GM03348 (cell line): ENCODE measurements at places on chromosomes 12 and 14.

GRCh38 chr14:75578786-75579337, 442 bp downstream of the FLVCR2 start:
- DNase-seq = no peak

DNA sequence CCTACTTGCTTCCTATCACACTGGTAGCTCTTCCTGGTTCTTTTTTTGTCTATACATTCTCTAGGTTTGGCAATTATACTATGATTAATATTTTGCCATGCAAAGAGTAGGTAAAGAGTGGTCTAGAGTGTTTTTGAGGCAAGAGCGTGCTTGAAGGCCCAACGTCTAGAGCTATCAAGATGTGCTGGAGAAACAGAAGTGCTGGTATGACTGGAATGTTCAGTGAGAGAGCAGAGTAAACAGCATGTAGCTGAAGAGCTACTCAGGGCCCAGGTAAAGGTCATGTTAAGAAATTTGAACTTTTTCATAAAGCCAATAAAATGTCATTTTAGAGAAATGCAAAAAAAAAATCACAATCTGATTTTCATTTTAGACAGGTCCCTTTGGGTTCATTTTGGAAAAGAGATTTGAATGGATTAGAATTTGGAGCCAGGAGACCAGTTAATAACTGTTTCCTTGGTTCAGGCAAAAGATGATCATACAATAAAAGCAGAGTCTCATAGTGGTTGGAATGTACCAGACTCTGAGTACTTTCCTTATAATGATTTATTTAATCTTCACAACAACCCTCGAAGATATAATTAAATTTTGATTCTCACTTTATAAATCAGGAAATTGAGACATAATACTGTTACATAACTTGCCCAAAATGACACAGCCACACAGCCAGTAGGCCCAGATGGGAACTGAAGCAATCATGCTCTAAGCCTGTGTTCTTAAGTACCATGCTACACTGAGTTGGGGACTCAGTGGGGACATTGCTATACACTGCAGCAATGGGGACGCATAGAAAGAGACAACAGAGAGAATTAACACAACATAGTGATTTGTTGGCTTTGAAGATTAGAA, 350.1 kb downstream of the NELL2 start:
- no peak for DNase-seq

DNA sequence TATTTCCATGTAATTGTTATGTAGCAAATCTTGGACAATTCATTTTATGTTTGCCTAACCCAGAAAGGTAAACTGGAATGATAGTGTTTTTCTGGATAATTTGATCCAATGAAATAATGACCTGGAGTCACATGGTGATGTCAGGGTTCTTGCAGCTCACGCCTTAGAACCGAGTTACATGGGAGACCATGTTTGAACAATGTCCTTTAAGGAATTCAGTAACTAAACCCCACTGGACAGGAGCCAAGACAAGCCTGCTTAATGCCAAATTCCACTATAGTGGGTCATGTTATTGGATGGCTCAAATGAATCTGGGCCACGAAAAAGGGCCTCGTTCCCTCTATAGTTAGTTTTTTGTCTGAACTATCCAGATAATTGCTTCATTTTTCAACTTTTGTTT, 255.8 kb upstream of the HMGA2 start:
- DNase-seq = no peak

DNA sequence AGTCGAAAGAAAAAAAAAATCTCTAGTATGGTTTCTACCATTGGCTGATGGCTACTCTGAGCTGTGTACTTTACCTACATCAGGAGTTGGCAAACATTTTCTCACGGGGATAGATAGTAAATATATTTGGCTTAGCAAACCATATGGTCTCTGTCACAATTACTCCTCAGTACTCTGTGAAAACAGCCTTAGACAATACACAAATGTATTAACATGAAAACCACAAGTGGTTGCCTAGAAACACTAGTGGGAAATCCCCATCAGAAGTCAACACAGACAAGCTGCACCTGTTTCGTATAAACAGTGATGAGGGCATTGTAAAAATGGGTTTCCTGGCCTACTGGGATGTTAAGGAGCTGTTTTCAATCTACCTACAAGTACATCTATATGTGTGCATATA, 84.6 kb upstream of the NAV3 start:
- no peak for DNase-seq

DNA sequence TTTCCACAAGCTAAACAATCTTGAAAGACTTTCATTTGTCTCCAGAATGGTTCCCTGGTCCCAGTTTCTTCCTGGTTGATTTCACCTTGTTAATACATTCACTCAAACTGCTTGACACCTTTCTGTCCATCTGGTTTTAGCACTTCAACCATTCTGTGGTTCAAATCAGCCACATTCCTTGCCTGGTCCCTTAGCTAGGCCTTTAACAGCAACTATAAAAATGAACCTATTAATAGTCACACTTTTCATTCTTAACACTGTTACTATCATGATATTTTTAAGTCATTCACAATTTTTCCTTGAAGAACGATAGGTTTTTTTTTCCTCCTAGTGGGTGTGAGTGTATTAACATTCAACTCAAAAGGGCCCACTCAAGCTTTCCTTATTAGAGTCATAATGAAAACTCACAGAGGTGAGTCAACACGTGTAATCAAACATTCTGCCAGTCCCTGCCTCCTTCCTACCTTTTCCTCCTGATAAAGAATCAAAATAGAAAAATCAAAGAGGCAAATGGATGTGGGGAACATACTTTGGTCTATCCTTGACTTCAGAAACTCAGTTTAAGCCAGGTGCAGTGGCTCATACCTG, 34.4 kb upstream of the CCNT1 start:
- no peak for DNase-seq

DNA sequence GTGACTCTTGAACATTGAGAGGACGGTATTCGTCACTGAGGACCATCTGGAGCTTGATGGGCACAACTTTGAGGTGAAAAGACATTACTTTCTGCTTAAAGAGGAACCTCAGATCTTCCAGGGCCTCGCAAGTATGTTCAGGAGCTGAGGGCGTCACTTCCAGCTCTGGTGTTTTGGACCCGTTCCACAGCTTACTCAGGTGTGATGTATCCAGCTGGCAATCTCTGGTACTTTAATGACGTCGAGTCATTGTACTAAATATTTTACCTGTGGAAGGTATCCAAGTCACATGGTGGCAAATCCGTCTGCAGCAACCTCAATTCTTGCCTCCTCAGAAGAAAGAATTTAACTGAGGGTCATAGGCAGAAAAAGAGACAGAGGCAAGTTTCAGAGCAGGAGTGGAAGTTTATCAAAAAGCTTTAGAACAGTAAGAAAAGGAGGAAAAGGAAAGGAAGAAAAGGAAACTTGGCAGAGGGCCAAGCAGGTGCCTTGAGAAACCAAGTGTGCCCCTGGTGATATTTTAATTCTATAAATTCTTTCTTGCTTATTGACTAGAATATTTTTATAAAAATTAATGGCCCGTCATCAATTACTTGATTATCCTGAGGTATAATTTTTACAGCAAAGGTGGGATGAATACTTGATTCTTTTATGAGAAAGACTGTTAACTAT, 250.6 kb downstream of the AEBP2 start:
- DNase-seq = no peak

- no peak for DNase-seq
Measured at GRCh38 chr14:89862856-89863255, 91.7 kb downstream of the EFCAB11 start.

GRCh38 chr14:102218688-102219087, 79.0 kb downstream of the WDR20 start:
- DNase-seq = no peak

DNA sequence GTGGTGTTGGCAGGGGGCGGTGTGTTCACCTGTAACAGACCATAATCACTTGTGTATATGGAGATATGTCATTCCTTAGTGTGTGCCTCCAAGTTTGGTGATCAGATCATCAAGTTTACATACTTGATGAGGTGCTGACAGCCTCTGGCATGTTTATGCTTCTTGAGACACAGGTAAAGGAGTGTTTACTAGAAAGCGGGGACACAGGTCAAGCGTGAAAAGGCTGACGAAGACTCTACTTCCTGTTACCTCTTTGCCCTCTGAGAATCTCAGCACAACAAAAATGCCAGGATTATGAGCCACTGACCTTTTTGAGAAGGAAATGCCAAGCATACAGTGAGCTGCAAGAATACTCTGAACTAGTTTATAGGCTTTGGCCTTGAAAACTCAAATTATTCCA, 29.6 kb downstream of the PRDM4 start:
- no peak for DNase-seq

- DNase-seq = no peak
Measured at GRCh38 chr14:81178063-81178462, 42.7 kb downstream of the GTF2A1 start.

DNA sequence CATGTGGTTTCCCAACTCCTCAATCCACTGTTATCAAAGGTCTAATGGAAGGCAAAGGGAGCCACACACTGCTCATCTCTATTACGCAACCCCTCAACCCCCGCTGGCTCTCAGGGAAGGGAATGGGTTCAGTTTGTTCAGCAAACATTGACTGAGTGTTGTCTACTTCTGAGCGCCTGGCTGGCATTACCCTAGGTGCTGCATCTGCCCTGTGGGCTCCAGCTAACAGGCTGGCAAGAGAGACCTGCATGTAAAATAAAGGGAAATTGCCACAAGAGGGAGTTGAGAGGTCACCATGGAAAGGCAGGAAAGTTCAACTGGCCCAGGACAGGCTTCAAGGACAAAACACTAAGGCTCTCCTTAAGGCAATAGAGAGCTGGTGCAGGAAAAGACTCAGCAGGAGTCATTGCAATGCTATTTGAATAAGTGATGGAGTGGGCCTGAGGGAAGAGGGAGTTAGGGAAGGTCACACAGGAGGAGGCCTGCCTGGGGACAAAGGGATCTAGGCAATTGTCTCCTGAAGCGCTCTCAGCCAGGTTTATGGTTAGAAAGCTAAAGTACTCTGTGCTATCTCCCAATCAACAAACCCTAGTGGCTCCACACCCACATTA, 5.5 kb upstream of the ZNF740 start:
- DNase-seq = peak; percentile 37

- no peak for DNase-seq
Measured at GRCh38 chr12:85835426-85836196, 598 bp downstream of the RASSF9 start.

- DNase-seq = peak; percentile 70
Measured at GRCh38 chr14:52080808-52081755, 12.2 kb upstream of the NID2 start.

- no peak for DNase-seq
Measured at GRCh38 chr12:18849761-18850160, 111.8 kb downstream of the CAPZA3 start.

DNA sequence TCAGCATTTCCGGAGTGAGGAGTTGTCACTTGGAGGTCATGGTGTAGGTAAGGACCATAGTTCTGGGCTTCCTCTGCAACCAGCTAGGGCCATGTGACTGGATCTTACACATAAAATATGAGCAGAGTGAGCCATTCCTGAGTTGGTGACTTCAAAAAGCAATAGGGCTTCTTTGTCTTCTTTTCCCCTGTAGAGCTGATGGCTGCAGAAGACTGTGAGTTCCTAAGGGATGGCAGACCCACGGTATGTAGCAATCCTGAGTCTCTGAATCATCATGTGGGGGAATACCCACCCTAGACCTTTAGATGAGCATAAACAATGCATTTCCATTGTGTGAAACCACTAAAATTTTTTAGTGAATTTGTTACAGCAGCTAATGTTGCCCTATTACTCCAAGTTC, 151.1 kb upstream of the TBX3 start:
- DNase-seq = peak; percentile 62

- DNase-seq = peak; percentile 75
Measured at GRCh38 chr12:94289461-94290312, 141.3 kb downstream of the PLXNC1 start.

DNA sequence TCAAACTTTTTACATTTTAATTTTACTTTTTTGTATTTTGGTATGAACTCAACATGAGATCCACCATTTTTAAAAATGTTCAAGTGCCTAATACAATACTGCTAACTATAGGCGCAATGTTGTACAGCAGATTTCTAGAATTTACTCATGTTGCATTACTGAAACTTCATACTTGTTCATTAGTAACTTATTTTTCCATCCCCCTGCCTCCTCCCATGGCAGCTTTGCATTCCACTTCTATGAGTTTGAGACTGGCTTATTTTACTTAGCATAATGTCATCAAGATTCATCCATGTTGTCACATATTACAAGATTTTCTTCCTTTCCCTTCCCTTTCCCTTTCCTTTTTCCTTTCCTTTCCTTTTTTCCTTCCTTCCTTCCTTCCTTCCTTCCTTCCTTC, 825.9 kb downstream of the SLC16A7 start:
- DNase-seq = no peak

DNA sequence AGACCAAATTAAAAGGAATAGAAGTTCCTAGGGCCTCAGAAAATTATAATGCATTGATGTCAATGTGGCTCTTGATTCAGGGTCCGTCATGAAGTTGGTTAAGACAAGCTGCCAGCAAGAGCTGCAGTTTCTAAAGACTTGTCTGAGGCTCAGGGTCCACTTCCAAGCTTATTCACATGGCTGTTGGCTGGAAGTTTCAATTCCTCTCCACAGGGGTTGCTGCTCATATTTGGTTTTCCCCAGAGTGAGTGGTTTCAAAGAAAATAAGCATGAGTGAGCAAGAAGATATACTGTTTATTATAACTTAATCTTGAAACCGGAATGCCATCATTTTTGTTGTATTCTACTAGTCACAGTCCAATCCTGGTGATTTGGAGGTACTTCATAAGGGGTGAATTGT, 1247.4 kb downstream of the LRFN5 start:
- DNase-seq = no peak

GRCh38 chr14:100142073-100143040, 17.1 kb downstream of the DEGS2 start:
- DNase-seq = no peak

GRCh38 chr14:61535032-61535431, 160.3 kb upstream of the HIF1A start:
- peak; percentile 56 for DNase-seq

- no peak for DNase-seq
Measured at GRCh38 chr12:132445884-132446632, 43.9 kb upstream of the FBRSL1 start.

DNA sequence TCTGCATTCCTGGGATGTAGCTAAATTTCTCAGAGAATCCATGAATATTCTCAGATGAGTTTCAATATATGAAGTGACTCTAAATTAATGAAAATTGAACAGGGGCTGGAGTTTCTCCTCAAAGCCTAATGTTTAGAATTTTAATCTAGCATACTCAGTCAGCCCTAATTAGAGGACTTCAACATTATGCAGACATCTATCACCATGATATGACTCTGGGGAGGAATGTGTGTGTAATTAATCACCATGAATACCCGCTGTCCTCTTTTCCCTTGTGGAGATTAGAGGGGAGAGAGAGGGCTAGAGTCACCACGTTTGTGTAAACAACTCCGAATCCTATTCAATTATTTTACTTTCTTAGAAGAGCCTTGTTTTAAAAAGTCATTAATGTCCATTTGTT, 698.6 kb upstream of the MDGA2 start:
- no peak for DNase-seq

GRCh38 chr12:4899364-4899763, 10.3 kb upstream of the KCNA1 start:
- DNase-seq = no peak

DNA sequence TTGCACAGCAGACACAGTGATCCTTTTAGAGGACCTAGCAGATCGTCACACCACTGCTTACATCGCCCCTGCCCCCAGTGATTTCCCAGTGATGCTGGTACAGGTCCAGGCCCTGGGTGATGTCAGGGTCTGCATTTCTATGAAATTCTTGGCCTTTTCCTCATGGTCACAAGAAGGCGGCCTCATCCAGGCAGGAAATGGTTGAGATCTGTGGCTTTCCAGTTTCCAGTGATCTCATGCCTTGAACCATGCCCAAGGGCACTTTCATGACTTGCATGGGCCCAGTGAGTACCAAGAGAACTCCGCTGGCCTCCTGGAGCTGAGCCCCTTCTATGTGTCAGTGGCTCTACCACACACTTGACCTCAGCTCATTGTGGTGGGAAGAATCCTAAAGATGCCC, 41.9 kb upstream of the BDKRB2 start:
- DNase-seq = no peak

GRCh38 chr12:45234139-45234865, 18.4 kb downstream of the ANO6 start:
- peak; percentile 85 for DNase-seq
